Renal cortical epithelial cell (primary cell): ENCODE measurements at places on chromosomes 5 and 9.

- DNase-seq, result peak; percentile 6
These were observed 59.1 kb downstream of the THBS4 start for GRCh38 chr5:80094236-80094738.

GRCh38 chr5:89191374-89191773, 308.4 kb upstream of the MEF2C start:
- DNase-seq, result no peak

- DNase-seq, result peak; percentile 13
These were observed 145.9 kb downstream of the YIPF5 start for GRCh38 chr5:144024545-144024944.

GRCh38 chr9:76313771-76314170, 80.5 kb downstream of the RFK start:
- peak; percentile 89 for DNase-seq

- DNase-seq, result peak; percentile 48
These were observed 130.6 kb downstream of the DTWD2 start for GRCh38 chr5:118857700-118858099.

DNA sequence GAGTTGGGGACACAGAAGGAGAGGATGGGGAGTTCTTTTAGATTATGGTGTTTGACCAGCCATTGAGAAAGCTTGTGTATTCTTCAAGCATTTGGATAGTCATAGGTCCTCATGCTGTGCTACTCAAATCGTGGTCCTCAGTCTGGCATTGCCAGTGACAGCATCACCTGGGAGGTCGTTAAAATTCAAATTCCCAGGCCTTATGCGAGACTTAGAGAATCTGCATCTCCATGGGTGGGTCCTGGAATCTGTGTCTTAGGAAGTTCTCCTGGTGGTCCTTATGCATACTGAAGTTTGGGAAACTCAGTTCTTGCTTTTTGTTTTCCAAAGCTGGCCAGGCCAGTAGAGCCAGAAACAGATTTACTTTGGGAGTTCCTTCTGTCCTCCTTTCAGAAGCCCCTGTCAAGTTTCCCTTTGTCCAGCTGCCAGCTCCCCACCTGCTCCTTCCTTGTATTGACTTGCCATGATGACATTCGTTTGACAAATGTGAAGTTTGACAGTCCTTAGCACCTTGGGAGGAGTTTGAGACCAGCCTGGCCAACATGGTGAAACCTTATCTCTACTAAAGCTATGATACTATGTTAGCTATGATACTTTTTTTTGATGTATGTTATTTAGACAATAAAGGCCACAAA, 95.6 kb downstream of the PALM2AKAP2 start:
- DNase-seq, result no peak

- peak; percentile 100 for DNase-seq
These were observed 251.4 kb upstream of the IL12B start for GRCh38 chr5:159581502-159582249.

DNA sequence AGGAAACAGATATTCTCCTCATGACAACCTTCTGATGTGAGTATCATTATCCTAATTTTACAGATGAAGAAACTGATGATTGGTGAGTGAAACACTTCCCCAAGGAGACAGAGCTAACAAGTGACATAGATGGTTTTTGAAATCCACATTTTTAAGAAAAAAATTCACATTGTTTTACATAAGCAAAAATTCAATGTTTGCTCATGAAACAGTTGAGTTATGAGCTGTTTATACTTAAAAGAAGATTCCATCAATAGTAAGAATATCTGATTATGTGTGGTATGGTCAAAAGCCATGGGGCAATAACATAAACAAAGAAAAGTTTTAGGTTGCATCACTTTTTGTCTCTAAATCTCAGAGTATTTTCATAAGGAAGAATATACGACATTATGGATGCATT, 167.9 kb upstream of the PAPPA start:
- DNase-seq, result no peak

- no peak for DNase-seq
These were observed 135.5 kb downstream of the RAB3C start for GRCh38 chr5:58718269-58718978.

DNA sequence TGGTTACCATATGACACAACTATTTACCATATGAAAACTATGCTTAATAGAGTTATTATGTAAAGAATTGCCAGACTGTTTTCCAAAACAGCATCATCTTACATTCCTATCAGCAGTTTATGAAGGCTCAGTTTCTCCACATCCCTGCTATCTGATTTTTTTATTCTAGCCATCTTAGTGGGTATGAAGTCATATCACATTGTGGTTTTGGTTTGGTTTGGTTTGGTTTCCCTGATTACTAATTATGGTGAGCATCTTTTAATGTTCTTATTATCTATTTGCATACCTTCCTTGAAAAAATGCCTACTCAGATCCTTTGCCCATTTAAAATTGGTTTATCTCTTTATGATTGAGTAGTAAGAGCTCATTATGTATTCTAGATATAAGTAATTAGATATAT, 199.4 kb upstream of the NFIL3 start:
- DNase-seq, result no peak

DNA sequence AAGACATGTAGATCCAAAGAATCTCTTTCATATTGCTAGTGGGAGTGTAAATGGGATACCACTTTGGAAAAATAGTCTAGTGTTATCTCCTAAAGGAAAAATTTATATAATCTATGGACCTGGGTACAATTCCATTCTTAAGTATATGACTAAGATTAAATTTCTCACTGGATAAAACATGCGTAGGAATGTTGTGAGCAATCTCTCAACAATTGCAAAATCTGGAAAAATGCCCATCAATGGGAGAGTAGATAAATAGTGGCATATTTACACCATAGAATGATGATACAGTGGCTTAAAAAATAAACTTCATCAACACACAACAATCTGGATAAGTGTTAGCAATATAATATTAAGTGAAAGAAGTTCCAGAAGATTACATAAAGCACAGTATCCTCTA, 469.5 kb downstream of the MAN2A1 start:
- peak; percentile 44 for DNase-seq

DNA sequence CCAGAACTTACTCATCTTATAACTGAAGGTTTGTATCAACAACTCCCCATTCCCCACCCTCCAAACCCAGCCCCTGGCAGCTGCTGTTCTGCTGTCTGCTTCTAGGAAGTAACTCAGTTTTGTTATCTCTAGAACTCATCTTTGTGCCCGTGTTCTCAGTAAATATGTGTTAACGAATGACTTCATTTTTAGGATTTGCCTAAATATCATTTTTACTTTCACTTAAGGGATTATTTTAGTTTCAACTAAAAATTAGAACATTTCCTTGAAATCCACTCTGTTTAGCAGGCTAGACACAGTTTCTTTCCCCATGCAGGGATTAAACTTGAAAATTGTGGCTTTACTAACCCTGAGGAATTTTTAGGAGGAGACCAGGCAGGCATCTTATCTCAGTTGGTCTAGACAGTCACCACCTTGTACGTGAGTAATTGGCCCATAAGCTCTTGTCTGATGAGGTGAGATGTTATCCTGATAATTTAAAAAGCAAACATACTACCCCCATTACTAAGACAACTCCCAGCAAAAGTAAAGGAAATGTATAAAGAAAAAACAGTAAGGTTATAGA, 68.2 kb upstream of the TNFAIP8 start:
- DNase-seq, result no peak

GRCh38 chr9:99253772-99254431, 31.8 kb downstream of the SEC61B start:
- no peak for DNase-seq

DNA sequence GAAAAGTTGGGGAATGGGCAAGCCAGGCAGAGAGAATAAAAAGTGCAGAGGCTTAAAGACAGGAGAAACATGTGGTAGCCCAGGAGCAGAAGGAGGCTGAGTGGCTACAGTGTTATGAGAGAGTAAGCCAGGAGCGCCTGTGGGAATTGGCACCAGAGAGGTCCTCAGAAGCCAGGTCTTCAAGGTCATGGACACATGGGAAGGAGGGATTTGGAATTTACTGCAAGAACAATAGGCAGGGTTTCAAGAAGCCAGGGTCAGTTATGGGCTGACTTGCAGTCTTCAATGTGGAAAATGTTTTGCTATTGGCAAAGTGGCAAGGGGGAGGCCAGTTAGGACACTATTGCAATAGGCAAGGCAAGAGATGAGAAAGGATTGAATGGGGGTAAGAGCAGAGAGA, 29.3 kb downstream of the ERAP1 start:
- DNase-seq, result no peak

GRCh38 chr5:98258939-98259338, 514.5 kb upstream of the RGMB start:
- no peak for DNase-seq

DNA sequence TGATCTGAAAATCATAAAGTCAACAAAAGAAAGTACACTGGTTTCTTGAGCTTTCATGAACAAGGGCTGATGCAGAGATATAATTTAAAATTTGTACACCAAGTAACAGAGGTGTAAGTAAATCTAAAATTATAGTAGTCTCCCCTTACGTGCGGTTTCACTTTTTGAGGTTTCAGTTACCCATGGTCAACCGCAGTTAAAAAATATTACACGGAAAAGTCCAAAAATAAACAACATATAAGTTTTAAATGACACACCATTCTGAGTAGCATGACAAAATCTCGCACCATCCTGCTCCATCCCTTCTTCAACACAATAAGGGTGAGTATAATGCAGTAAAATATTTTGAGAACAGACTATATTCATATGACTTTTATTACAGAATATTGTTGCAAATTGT, 54.4 kb downstream of the AUH start:
- no peak for DNase-seq

- no peak for DNase-seq
These were observed 283.3 kb upstream of the TUT7 start for GRCh38 chr9:86637515-86637914.

- no peak for DNase-seq
These were observed 58.0 kb upstream of the ARRDC3 start for GRCh38 chr5:91441082-91441481.

- DNase-seq, result no peak
These were observed 59.0 kb downstream of the NACC2 start for GRCh38 chr9:136036050-136036449.

- peak; percentile 53 for DNase-seq
These were observed 308.9 kb upstream of the MPDZ start for GRCh38 chr9:13588151-13589033.

DNA sequence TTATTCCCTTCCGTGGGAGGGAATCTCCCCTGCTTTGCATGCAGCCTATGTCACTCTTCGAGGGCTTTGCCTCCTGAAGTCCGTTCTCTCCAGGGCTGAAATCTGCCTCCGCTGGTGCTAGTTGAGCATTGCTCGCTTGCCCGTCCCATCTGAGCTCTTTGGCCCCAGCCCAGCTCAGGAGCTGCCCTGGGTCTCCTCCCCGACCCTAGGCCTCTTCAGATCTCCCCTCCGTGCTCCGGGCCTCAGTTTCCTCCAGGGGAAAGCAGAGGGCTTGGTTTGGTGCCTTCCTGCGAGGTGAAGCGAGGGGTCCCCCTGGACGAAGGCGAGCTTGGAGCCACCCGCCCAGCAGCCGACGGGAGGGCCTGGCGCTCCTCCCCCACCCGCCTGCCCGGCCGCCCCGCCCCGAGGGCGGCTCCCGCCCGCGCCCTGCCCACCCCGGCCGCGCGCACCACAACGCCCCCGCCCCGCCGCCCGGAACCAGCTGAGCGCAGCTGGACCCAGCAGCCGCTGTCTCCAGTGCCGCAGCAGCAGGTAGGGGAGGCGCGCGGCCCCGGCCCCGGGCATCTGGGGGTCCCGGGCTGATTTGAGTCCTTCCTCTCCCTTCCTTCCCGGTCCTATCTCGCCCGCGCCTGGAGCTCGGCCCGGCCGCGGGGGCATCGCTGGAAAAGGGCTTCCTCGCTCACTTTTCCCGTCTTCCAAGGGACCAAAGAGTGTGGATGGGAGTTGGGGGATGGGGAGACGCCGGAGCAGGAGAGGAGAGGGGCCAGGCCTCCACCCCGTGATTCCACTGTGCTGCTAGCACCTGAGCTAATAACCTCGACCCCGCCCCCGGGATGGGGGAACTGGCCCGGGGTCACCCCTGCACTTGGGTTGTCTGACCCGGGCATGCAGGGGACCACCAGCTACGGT, at the start of gene GSN:
GSN (plus strand) TSS at position 474 of the 909 bp plus-strand sequence. CDS start 33,810 bp downstream, outside the sequence.
- peak; percentile 57 for DNase-seq

DNA sequence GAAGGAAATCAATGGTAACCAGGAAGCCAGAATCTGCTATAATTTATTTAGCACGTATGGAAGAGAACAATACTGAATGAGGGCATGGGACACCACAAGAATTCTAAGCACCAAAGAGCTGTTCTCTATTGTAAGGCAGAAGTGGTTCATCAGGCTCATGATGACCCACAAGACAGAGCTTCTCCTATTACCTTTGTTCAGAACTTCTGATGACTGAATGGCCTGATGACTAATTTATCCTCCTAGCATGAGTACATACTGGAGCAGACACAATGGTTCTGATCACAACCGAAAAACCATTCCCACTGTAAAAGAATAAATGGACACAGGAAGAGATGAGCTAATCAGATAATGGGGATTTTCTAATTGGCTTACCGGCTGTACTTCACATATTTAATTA, 329.8 kb upstream of the PDE4D start:
- peak; percentile 83 for DNase-seq

- peak; percentile 16 for DNase-seq
These were observed 84.3 kb upstream of the PANK3 start for GRCh38 chr5:168663276-168664004.
